Tongue (tissue), 3 donors: ENCODE measurements at places on chromosomes 5 and 9. TPM values are rescaled to one million over a fixed set of nuclear protein-coding genes. Genes with fewer than 3 reads are reported as not detected.

STKLD1 gene
- 0.41 TPM for total RNA-seq

CERT1 gene
- total RNA-seq: 62.2 TPM

CD74 gene
- total RNA-seq: 75.4 TPM

NSG2 gene
- 3.1 TPM for total RNA-seq

GABRA1 gene
- total RNA-seq: not detected

FOXE1 gene
- 6.8 TPM for total RNA-seq

CCDC152 gene
- total RNA-seq: 3.0 TPM

SMC5 gene
- total RNA-seq: 47.8 TPM

C5 gene
- 9.2 TPM for total RNA-seq

PCDHAC1 gene
- total RNA-seq: 0.41 TPM

HAPLN1 gene
- 1.6 TPM for total RNA-seq
